ENCODE measurements at places on chromosomes 11 and 22.

- DNase-seq, result no peak
Measured at GRCh38 chr22:42375982-42376381, 56.2 kb downstream of the NFAM1 start.

- DNase-seq, result peak; percentile 82
Measured at GRCh38 chr11:73784080-73784634, 3.5 kb upstream of the MRPL48 start.

GRCh38 chr22:37544955-37545702 lies 15.2 kb upstream of the CDC42EP1 start:
- peak; percentile 89 for DNase-seq

- DNase-seq, result no peak
Measured at GRCh38 chr22:33860386-33860785, 59.9 kb downstream of the LARGE1 start.

DNA sequence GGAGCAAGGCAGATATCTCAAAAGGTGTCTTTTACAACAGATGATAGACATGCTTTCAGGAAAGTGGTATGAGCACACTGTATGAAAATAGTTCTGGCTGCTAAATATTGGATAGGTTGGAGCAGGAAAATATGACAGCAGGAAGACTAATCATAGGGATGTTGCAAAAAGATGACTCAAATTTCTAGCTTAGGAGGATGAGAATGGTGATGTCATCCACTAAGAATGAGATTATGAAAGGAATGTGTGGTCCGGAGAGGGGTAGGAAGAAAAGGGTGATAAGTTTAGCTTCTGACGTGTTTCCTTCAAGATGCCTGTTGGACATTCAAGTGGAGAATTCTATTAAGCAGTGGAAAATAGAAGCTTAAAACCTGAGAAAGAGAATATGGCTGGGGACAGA lies 46.4 kb downstream of the RCN1 start:
- peak; percentile 85 for DNase-seq

GRCh38 chr11:12409621-12410005 lies 32.2 kb downstream of the PARVA start:
- peak; percentile 82 for DNase-seq

- no peak for DNase-seq
Measured at GRCh38 chr22:19842393-19843106, 12.1 kb downstream of the GNB1L start.

GRCh38 chr22:46486996-46487717 lies 50.3 kb downstream of the CELSR1 start:
- no peak for DNase-seq

DNA sequence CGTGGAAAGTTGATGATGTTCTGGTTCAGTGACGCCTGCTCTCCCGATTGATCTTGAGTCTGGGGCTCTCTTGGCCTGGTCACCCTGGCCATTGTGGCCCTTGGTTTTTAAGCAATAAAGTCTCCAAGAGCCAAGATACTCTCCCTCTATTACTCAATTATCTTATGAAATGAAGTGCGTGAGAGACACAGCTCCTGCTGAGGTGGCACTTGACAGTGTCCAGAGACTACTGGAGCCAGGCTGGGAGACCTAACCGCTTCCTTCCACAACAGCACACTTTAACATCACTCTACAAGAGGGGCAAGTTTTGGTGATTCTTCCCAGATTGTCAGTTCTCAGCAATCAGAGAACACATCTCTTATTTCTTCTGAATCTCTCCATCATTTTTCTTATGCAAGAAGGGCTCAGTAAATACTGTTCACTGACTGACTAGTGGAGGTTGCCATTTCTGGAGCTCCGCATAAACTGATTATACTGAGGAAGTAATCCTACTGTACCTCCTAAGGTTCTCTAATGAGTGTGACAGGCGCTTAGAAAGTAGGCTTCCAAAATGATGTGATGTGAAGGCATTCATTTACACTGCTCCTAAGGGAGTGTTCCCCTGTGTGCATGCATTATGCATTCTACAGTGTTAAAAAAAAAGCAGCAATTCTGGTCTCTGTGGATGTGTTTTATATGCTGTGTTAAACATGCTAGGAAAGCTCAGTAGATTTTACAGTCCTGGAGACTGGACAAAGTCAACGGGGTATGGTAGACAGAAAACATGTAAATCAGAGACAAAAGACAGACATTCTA lies 968.0 kb downstream of the OPCML start:
- no peak for DNase-seq

- no peak for DNase-seq
Measured at GRCh38 chr11:63352144-63352543, 17.4 kb upstream of the SLC22A9 start.

- DNase-seq, result no peak
Measured at GRCh38 chr11:121557348-121557747, 104.6 kb upstream of the SORL1-AS1 start.

- DNase-seq, result peak; percentile 49
Measured at GRCh38 chr11:126739499-126740145, 260.9 kb downstream of the KIRREL3 start.

DNA sequence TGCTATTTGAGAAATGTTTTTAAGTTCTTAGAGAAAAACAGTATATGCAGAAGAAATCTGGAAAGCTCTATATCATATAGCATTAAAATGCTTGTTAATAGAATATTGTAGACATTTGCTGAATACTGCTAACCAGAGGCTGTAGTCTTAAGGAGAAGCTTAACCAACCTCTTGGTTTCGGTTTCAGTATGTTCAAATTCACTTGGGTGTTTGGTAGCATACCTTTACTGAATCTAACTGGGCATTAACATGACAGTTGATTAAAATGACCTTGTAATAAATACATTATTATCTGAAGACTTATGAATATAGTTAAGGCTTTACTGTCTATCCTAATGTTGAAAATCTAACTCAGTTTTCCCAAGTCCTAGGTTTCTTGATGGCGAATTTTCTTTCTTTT lies 5.4 kb downstream of the PCF11 start:
- peak; percentile 42 for DNase-seq

- no peak for DNase-seq
Measured at GRCh38 chr11:69378303-69379141, 84.6 kb downstream of the MYEOV start.

DNA sequence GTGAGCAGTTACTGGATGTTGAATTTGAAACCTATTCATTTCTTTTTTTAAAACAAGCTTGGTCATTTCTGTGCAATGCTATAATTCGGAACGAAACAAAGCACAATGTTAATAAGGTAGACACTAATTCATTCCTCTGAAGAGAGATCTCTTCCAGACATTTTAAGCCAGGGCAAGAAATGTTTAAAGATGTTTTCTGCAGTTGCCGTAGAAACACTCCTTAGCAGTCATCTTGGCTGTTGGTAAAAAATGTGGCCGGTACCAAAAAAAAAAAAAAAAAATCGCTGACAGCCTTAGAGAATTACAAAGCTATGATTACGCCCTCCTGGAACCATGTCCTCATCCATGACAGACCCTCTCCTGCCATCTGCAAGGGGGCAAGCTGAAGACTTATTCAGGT lies 66.4 kb upstream of the TTC12 start:
- no peak for DNase-seq

DNA sequence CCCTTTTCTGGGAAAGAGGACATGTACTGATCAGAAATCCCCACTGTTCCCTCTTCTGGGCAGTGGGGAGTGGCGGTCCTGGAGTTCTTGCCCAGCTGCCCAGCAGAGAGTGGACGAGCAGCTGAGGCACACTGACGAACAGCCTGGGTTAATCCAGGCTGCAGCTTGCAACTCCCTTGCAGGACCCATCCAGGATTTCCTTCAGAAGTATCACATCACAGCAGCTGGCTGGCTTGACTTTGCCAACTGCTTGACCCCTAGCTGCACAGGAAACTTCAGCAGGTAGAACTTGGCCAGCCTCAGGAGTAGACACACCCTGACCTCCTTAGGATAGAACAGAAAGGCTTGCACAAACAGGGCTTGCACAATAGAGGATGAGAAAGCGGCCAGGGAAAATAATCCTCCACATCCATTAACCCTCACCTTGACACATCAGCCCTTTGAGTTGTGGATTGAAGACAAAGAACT lies 27.9 kb upstream of the FZD4 start:
- no peak for DNase-seq

- DNase-seq, result no peak
Measured at GRCh38 chr22:42869888-42870480, 12.9 kb upstream of the ARFGAP3 start.

DNA sequence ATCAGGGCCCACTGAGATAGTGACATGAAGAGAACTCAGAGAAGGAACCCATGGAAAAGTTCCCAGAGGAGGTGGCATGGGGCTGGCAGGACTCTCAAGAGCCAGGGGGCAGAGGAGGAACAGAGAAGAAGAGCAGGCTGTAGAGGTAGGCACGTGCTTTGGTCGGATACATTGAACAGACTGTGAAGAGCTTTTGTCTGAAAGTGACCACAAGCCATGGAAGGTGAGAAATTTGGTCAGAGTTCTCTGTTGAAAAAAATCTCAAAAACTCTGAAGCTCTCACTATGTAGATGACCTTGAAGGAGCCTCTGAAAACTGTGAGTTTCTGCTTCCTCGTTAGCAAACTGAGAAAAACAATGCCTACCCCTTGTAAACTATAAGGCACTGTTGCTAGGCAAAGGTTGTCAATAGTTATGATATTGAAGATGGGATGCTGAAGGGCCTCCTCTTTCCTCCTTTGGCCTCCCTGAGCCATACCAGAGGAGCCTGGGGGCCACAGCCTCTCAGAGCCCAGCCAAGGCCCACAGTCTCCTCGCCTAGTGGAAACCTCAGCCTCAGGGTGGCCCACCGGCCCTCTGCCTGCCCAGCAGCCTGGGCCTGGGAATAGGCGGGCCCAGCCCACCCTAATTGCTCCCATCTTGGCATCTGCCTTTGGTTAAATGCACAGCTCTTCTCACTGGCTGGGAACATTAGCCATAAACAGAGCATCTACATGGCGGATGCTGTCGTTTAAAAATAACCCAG lies 415.7 kb downstream of the SOX6 start:
- DNase-seq, result no peak

- DNase-seq, result no peak
Measured at GRCh38 chr11:72614381-72614780, 59.8 kb downstream of the PDE2A start.

GRCh38 chr11:2728663-2729332 lies 29.0 kb upstream of the KCNQ1OT1 start:
- no peak for DNase-seq

DNA sequence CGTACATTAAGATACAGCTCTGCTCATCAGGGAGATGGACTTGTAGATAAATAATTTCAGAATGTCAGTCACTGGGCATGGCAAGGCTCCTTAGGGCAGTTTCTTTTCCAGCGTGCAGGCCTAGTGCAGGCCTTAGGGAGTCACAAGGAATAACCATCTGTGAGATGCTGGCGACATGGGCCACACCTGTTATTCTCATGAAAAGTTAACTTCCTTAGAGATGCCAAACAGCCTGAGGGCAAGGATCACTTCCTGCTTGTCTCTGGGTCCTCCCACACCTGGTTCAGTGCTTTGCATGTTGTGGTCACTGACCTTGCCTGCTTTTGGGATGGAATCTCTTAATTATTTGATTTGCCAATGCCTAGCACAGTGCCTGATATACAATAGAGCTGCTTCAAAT lies 70.6 kb downstream of the ST3GAL4 start:
- no peak for DNase-seq

- no peak for DNase-seq
Measured at GRCh38 chr22:25407226-25407858, 157.1 kb upstream of the GRK3 start.

GRCh38 chr11:77170107-77170506 lies 42.1 kb downstream of the MYO7A start:
- no peak for DNase-seq

DNA sequence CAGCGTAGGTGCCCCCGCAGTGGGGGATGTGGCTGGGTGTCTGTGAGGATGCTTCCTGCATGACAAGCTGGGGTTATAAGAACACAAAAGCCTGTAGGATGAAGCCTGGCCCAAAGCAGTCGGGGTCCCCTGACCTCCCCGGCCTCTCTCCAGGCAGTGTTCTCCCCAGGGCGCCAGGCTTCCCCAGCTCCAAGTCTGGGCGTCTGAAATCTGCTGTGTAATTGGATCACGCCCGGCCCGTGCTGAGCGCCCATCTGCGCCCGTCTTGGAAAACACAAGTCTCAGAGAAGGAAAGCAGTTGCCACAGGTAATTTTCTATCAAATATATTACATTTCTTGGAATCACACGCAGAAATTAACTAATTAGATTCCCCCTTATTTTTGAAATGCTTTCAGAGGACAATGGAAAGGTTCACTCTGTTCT lies 233.3 kb downstream of the CTTN start:
- DNase-seq, result no peak

- DNase-seq, result no peak
Measured at GRCh38 chr11:30228323-30228884, 2.4 kb upstream of the FSHB start.

DNA sequence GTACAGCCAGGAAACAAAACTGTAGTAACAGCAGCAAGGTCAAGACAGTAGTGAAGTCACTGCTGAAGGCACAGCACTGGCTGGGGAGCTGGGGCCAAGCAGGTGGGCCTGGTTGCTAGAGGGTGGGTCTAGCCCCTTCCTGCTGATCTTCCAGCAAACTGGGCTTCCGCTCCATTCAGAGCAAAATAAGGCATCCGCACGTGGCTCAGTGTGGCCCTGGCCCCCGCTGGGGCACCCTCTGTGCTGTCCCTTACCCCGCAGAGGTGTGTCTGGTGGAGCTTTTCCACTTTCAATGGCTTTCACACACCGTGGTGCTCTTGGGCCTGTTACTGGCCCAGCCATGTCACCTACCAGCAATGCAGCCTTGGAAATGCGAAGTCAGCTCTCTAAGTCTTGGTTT lies 162.4 kb upstream of the B3GAT1 start:
- DNase-seq, result no peak

DNA sequence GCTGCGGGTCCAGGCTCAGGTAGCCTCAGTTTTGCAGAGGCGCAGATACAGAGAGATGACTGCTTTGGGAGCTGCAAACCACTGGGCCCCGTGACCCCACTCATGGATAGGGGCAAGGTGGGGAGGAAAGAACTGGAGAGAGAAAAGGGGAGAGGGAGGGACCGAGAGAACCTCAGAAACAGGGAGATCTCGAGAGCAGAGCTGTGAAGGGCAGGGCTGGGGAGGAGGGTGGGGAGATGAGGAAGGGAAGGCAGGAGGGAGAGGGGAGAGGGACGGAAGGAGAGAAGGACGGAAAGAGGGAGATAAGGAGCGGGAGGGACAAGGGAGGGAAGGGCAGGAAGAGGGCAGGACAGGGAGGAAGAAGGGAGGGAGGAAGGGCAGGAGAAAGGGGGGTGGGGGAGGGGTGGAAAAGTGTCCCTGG lies 46.3 kb downstream of the IGLL1 start:
- no peak for DNase-seq

- DNase-seq, result no peak
Measured at GRCh38 chr11:74504100-74504691, 10.7 kb upstream of the LIPT2 start.

DNA sequence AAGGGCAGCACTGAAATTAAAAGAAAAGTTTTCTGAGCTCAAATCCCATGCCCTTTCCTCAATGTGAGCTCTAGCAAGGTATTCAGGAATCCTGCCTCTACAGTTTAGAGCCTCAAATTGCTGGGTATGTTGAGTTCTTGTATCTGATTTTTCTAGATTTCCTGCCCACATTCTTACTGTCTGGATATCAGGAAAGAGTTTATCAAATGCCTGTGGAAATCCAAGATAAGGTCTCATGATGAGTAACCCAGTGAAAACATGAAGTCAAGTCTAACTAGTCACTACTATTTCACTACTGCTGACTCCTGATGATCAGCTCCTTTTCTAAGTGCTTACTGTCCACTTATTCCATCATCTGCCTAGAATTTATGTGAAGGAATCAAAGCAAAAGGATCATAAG lies 29.8 kb downstream of the LIMK2 start:
- DNase-seq, result peak; percentile 48

GRCh38 chr11:1619449-1619848 lies 2.5 kb downstream of the KRTAP5-4 start:
- no peak for DNase-seq

Measured in adipocyte (in vitro differentiated cells).